Cerebellum (tissue), 4 donors: ENCODE measurements at places on chromosomes 2 and 18.

GRCh38 chr2:52844701-52845423 is 922.7 kb upstream of the CHAC2 start:
- DNase-seq: no peak

DNA sequence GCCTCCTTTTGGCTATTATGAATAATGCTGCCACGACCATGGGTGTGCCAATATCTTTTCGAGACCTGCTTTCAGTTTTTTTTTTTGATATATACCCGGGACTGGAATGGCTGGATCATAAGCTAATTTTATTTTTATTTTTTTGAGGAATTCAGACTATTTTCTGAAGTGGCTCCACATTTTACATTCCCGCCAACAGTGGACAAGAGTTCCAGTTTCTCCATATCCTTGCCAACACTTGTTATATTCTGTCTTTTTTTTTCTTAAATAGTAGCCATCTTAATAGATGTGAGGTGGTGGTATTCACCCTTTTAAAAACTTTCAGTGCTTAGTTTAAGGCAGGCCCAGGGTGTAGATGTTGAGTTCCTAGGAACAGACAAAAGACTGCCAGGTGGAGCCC is 11.8 kb downstream of the LPIN1 start:
- DNase-seq: no peak

GRCh38 chr18:25351280-25351775 is 638 bp downstream of the ZNF521 start:
- no peak for DNase-seq

DNA sequence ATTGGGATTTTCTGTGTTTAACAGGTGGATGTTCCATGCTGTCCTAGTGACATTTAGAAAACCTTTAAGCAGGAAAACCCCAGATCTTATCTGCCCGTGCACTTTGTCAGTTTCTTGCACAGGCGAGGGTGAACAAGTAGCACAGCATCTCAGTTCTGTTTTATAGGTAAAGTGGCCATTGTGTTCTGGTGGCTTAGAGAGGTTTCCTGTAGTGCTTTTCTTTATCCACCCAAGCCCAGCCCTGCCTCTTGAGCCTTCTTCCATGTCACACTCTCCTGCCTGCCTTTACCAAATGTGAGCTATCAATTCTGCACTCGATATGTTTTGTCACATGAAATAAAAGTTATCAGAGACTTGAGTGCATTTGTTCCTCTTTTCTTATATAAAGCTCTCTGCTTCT is 135.3 kb upstream of the NOSTRIN start:
- DNase-seq: no peak

- no peak for DNase-seq
Measured at GRCh38 chr2:64263315-64263714, 119.1 kb upstream of the PELI1 start.

DNA sequence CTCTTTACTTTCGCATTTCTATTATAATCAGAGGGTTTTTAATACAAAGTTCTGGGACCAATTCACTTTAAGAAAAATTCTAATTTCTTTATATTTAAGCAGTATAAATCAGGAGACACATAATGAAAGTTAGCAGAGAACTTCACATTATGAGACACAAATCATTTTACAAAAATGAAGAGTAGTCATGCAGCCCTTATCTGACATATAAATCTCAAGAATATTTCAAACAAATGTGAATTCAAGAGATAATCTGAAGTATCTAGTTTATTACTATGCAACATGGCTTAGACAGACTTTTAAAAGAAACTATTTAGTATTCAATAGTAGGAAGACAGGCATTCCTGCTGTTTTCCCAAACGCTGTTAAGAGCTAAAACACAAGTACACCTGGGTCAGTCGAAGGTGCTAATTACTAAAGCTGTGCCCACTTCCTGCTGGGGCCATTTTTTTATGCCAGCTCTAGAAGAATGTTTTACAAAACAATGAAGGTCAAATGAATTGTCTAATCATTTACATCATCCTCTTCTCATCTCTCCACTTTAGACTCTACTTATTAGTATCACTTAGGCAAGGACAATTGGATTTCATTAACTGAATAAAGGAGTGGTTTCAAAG is 40.2 kb downstream of the CWC22 start:
- no peak for DNase-seq

- no peak for DNase-seq
Measured at GRCh38 chr18:47280121-47280520, 28.7 kb upstream of the SKOR2 start.

- DNase-seq: no peak
Measured at GRCh38 chr2:32210767-32211408, 45.2 kb downstream of the SLC30A6 start.

- DNase-seq: no peak
Measured at GRCh38 chr2:179031731-179032408, 18.1 kb downstream of the CCDC141 start.

- DNase-seq: peak; percentile 79
Measured at GRCh38 chr2:85405201-85406059, 4.7 kb downstream of the CAPG start.

DNA sequence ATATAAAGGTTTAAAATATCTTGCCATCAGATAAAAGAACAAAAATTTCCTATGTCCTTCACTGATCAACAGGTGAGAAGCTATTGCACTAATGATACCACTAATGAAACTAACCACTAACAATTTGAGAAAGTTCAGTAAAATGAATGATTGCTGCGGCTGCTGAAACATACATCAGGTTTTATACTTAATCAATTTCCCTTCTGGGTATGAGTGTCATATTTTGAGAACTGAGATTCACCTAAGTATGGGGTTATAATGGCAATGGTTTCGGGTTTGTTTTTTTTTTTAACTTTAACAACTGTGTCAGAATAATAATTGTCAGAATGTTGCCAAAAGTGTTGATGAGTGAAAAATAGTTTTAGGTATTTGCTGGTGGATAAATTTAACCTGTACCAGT is 151.3 kb upstream of the SLC39A10 start:
- DNase-seq: no peak

DNA sequence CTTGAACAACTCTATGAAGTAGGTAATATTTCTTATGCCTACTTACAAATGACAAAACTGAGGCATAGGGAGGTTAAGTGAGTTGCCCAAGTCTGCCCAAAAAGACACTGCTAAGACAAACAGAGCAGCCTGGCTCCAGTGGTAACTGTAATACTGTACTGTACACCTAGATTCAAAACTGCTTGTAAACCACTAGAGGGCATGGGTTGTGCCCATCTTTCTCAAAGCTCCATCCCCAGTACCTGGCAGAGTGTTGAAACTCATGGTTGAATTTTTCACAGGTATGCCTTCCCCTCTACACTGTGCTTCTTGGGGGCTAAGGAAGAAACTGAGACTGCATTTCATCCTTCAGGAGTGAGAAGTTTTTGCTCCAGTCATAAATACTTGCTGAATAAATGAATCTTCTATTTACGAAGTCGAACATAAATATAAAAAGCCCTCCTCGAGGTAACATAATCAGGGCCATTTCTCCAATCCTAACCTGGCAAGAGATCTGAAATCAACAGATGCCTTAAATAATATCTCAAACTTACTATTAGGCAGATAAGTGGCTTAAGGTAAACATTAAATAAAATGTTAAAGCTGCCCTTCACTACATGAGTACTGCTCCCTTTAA is 2.0 kb downstream of the PPP4R1 start:
- DNase-seq: peak; percentile 69

DNA sequence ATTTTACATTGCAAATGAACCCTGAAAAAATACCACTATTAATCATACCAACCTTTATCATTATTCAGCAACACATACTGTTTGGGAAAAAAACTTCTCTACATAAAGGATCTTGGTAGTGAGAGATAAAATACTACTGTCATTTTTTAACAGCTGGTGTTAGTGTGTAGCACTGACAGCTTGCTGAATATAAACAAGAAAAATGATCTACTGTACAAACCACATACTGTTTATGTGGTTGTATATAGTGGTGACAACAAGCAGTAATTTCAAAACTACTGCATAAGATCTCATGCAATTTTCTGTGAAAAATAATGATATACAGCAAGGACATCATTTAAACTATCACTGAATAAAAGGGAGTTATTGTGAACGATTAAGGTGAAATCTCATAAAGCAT is 601.2 kb downstream of the LRP1B start:
- no peak for DNase-seq

DNA sequence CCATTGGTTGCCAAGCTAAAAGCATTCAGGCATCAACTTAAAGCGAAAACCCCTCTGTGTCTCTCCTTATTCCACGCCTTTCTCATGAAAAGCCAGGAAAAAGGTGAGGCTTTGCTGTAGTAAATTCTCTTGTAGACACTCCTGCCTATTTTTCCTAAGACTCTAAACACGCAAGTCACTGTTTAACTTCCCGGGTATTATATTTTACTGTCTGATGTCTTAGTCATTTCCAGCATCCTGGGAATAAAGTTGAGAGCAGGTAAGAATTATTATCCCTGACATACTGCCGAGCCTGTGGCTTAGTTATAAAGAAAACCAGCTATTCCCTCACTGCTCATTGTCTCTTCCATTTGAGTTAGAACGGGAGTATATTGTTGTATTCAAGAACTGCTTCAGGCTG is 112.4 kb upstream of the GATA6 start:
- DNase-seq: no peak

- peak; percentile 66 for DNase-seq
Measured at GRCh38 chr2:27085673-27086089, 891 bp upstream of the KHK start.

DNA sequence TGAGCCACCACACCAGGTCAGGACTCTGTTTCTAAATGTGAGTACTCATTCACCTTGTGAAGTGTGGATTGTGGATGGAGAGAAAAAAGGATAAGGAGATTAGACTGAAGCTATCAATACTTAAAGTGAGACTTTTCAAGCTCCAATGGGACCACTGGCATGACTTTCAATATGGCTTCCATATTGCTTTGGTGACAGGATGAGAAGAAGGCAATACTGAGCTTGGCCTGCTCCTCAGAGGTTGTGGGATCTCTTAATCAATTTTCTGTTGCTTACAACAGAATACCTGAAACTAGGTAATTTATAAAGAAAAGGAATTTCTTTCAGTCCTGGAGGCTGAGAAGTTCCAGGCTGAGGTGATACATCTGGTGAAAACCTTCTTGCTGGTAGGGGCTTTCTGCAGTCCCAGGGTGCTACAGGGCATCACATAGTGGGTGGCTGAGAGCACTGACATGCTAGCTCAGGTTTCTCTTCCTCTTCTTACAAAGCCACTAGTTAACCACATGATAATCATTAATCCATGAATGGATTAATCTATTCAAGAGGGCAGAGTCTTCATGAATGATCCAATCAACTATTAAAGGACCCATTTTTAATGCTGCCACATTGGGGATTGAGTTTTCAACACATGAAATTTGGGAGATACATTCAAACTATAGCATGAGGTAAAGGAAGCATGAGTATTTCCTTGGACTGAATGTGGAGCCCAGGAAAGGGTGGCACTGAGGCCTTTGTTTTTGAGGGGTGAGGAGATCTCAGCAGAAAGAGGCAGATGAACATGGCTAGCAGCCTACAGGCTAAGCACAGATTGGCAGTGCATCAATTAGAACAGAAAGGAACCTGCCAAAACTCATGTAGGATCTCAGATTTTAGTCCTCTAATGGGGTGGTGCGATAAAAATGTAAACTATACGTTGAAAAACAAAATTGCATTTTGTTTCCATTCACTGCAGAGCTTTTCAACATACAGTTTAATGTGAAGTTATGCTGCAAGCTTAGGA is 274.5 kb downstream of the PIK3C3 start:
- DNase-seq: peak; percentile 26

DNA sequence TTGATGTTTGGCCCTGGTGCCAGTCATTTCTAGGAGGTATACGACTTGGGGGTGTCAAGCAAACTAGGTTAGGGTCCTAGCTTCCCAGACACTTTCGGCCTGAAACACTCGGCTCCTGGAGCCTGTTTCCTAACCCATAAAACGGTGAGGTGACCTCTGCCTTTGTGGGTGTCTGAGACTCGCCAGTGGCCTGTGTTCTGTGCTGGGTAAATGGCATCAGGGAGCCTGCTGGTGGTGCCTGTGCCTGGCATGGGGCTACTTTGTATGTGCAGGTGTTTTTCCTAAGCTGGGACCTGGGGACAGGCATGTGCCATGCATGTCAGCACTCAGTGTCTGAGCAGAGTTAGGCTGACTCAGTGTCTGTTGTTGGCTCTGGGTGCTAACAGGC is 139.2 kb downstream of the GLI2 start:
- DNase-seq: no peak

DNA sequence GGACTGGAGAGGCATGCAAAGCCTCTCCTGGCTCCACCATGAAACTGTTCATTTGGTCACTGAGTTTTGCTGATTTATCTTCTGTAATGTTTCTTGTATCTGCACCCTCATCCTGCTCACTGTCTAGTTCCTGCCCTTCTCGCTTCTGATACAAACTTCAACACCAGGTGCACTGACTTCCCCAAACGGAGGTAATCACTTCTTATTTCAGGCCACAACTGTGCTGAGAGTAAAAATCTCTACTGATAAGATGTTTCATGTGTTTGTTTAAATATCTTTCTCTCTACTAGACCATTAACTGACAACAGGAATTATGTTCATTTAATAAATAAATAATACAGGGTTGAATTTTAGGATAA is 10.9 kb upstream of the NT5C1B start:
- DNase-seq: no peak
